ENCODE measurements at places on chromosomes 6 and 20.

DNA sequence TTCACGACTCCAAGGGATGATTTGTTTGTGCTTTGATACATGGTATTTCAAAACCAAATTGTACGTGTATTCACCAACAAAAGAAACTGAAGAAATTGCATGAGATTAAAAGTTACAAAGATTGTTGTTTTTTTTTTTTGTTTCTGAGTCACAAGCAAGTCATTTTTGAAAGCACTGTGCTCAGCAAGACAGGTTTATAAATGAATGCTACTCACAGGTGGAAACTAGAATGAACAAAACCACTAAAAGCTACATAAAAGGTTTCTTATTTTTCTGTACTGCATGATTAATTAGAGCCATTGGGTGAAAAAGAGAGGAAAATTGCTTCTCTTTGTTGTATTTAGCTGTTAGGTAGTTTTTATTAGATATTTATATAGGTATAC, 90.2 kb upstream of the RIPOR2 start:
- no peak for DNase-seq

- no peak for DNase-seq
Measured at GRCh38 chr6:836276-836853, 143.4 kb upstream of the EXOC2 start.

- DNase-seq, result no peak
Measured at GRCh38 chr20:40891351-40891750, 137.3 kb upstream of the TOP1 start.

DNA sequence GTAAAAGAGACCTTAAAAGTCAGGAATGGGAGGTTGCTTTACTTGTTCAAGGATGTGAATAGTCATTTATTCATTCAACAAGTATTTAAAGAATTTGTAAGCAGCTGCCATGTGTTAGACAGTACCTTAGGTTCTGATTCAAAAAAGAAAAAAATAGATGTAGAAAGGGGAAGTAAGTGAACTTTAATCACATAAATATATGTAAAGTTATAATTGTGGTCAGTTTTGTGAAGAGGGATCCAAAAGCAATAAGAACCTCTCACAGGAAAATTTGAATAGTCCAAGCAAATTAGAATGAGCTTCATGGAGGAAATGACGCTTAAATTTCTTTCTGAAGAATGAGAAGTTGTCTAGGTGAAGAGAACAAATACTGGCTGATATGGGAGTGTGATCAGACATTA, 596.1 kb upstream of the CITED2 start:
- DNase-seq, result peak; percentile 59

- no peak for DNase-seq
Measured at GRCh38 chr6:72374857-72375256, 247.0 kb upstream of the KCNQ5 start.

- DNase-seq, result no peak
Measured at GRCh38 chr6:163087981-163088380, 326.5 kb upstream of the QKI start.

DNA sequence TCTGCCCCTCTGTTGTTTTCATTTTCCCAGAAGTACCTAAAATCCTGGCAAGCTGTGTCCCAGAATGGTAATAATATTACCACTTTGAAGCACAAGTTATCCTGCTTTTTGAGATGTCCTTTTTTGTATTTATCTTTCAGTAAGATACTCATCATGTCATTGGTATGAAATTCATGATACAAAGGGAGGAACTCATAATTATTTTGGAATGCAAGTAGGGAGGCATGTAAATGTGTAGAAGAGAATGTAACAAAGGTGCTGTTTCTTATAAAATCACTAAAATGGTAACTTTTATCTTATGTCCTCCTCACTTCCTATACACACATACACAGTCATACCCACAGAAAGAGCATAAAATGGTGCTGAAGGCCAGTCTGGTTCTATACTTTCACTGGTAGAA, 109.9 kb downstream of the CD2AP start:
- peak; percentile 39 for DNase-seq

GRCh38 chr20:50837532-50838321, 42.9 kb downstream of the BCAS4 start:
- peak; percentile 92 for DNase-seq

- peak; percentile 0 for DNase-seq
Measured at GRCh38 chr6:146090474-146090873, 61.6 kb downstream of the GRM1 start.

GRCh38 chr6:14121936-14122344, 4.4 kb downstream of the CD83 start:
- no peak for DNase-seq

- DNase-seq, result no peak
Measured at GRCh38 chr6:113998811-113999210, 27.9 kb upstream of the HDAC2 start.

DNA sequence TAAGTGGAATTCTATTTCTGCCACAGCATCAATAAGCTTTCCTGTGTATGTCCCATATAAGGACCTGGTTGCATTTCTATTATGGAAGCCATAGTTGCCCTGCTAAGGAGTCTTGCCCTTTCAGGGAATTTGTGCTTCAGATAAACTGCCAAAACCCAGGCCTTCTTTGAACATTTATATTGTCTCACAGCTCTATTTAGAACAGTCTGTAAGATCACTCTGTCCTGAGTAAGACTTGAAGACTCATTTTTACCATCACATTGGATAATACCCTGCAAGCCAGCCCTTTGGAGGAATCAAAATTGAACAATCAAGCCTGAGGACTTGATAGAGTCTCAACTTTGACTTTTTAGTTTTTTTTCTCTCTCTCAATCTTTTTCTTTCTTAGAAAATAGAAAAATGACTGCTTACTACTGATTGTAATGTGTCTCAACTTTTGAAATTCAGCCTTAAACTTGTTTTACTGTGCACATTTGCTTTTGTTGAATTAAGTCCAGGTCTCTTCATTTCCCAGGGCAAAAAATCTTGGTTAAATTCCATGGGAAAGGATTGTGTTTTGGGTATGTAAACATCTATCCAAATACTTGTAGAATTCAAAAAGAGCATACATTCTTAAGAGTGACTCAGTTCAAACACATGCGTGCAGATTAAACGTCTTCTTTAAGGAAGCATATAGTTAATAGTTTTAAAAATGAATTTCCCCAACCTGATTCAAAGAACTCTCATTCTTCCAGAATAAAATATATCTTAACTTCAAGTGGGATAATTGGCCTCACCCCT, 91.2 kb downstream of the PLCB1 start:
- peak; percentile 95 for DNase-seq

DNA sequence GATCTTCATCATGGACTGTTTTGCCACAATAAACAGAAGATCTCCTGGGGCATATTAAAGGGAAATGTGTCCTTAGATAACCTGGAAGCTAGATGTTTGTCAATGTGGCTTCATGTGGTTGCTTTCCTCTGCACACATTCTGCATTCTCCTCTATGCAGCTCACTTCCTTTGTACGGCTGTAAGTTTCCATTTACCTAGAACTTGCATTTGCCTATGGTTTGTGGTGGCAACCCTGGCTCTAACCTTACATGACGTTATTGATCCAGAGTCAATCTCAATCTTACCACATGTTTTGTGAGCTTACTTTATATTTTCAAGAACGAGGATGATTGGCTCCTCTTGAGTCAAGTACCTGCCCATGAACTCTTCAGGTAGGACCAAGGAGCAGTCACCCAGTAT, 863.1 kb downstream of the MAFB start:
- DNase-seq, result peak; percentile 66

GRCh38 chr20:60219984-60220562, 261.9 kb downstream of the CDH26 start:
- DNase-seq, result peak; percentile 6

DNA sequence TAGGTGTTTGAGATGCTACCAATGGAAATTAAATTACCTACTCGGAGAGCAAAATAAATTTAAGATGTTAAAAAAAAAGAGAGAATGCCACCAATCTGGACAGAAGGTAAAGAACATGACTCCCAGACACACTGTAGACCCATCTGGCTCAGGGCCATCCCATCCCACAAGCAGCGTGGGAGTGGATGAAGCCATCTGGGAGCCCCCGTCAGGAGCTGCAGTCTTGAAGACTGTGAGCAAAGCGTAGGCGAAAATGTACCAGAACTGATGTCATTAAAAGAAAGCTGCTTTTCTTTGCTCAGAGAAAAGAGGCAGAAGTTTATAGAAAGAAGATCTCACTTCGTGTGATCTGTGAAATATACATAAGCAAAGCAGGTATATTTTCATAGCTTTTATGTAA, 815.7 kb downstream of the QKI start:
- no peak for DNase-seq

DNA sequence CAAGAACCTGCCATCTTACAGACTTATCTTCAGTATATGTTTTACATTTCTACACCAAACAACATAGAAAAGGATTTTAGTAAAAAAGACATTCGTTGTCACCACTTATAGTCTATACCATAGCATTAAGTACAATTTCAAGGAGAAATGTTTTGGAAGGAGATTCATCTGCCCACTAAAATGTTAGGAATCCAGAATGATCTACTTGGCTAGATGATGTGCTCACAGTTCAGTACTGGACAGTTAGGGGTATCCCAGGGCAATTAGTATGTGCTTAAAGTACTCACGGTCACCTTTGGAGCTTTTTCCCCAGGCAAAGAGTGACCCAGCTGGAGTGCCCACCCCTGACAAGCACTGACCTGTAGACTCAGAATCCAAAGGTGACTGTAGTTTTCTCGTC, 222.9 kb downstream of the SLC24A3 start:
- DNase-seq, result peak; percentile 67

- DNase-seq, result no peak
Measured at GRCh38 chr6:56996401-56996800, 41.5 kb downstream of the BEND6 start.

DNA sequence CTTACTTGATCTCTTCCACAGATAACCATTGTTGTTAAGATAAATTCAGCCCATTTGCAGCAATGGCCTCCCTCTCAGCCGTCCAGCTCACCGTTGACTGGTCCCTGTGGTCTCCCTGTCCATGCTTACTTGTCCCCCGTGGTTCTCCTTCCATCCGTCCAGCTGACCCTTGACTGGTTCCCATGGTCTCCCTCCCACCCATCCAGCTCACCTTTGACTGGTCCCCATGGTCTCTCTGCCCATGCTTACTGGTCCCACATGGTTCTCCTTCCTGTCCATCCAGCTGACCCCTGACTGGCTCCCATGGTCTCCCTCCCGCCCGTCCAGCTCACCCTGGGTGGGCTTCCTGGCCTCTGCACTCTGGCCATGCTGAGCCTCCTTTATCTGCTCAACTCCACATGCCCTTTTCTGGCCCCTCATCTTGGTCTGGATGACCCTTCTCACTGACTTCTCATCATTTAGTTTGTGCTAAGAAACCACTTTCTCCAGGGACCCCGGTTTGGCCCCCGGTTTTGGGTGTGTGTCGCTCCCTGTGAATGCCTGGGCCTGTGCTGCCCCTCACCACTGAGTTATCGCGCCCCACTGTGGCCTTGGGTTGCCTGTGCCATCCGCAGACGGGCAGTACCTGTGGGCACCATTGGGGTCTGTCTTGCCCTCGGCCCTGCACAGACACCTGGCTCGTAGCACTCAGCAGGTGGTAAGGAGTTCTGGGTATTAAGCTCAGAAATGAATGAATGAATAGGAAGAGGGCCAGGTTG, 146.4 kb downstream of the ERMARD start:
- DNase-seq, result no peak

GRCh38 chr6:20661721-20662120, 127.5 kb downstream of the CDKAL1 start:
- peak; percentile 7 for DNase-seq

DNA sequence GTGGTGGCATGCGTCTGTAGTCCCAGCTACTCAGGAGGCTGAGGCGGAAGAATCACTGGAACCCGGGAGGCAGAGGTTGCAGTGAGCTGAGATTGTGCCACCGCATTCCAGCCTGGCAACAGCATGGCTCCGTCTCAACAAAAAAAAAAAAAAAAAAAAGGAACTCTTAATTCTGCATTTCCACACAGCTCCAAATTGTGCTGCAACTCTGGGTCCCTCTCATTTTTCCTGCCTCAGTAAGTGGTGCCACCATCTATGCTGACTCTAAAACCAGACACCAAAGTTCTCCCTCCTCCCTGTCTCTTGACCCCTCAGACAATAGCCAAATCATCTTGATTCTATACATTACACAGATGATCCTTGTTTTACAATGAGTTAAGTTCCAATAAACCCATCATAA, 133.9 kb downstream of the BTBD9 start:
- DNase-seq, result no peak

DNA sequence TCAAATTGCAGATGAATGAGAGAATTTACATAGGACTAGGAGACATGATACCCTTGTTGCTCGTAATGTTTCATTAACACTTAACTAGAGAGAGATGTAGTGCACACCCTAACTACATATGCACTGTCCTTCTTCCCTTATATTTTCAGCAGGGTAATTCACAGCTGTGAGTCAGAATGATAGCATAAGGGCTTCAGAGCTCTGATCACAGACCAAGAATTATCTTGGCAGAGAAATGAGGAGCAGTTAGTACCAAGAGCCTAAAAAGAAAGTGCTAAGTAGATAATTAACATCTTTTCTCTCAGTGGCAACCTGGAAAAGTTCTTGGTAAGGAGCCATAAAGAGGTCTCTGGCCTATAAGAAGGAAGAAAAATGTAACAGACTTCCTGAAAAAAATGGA, 35.8 kb downstream of the GRIK2 start:
- peak; percentile 46 for DNase-seq

DNA sequence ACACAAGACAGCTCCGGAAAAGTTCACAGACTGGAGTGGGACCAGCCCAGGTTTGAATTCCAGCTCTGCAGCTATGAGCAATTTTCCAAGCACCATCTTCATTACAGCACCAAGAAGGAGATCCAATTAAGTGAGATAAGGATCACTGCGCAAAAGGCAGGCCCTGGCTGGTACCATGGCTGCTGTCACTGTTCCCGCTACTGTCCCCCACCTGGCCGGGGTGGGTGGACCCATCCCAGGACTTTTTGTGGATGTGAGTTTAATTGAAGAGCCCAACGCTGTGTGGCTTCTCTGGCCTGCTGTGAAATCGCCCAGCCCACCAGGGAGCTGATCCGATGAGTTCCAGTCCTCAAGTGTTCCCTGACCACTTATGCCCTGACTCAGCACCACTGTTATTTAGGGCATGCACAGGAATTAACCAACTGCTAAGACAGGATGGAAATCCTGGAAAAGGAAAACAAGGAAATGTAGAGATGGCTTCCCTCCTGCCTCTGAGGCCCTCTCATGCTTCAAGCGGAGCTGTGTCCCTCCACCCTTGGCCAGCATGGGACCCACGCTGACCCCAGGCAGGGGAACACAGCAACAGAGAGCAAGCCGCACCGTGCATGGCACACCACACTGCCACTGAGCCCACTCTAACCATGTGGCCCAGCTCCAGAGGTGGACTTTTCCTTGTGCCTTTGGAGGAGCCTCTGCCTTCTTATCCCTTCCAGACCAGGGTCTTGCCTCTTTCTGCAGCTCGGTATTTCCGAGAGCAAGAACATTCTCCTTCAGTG, 150.0 kb upstream of the CST7 start:
- DNase-seq, result peak; percentile 43

DNA sequence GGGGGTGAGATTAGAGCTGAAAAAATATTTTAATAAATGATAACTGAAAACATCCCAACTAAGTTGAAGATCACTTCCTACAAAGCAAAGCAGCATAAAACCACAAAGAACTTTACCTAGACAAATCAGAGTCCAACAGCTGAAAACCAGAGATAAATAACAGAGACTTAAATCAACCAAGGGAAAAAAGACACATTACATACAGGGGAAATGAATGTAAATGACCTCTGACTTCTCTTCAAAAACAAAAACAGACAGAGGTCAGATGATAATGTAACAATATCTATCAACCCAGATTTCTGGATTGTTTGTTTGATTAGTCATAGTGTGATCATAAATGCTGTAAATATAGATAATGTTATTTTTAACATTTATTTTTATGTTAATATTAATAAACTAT, 782.8 kb downstream of the TFAP2A start:
- DNase-seq, result no peak
